ENCODE measurements at places on chromosomes 7 and 10.

DNA sequence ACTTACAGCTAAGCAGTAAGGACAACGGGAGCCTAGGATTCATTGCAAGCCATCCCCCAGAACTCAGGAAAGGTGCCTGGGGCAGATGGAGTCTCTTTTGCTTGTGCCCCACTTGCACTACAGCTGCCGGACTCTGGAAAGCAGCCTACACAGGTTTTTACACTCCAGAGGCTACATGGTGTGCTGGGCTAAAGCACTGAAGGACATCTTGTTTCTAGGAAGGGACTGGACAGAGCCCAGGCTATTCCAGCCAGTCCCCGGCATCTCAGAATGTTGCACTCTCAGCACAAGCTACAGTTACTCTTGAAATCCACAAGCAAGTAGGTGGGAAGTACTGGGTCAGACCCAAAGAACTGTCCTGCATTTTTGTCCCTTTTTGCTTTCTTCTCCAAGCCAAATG, 333.1 kb downstream of the TNS3 start:
- no peak for DNase-seq

DNA sequence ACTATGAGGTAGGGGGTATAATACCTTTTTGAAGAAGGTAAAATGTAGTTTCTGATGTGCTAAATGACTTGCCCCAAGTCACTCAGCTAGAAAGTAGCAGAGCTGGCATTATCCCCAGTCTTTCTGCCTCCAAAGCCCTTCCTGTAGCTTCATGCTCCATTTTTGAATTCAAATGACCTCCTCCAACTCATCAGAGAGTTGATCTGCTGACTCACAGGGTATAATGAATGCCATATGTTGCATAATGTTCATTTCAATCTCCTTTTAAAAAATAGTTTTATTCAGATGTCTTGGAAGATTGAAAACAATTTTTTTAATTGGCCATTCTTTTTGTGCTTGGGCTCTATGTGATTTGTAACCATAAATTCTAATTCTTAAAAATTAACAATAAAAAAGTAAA, 272.8 kb upstream of the IMMP2L start:
- no peak for DNase-seq

GRCh38 chr10:97682042-97682441, 5.0 kb downstream of the AVPI1 start:
- DNase-seq, result no peak

DNA sequence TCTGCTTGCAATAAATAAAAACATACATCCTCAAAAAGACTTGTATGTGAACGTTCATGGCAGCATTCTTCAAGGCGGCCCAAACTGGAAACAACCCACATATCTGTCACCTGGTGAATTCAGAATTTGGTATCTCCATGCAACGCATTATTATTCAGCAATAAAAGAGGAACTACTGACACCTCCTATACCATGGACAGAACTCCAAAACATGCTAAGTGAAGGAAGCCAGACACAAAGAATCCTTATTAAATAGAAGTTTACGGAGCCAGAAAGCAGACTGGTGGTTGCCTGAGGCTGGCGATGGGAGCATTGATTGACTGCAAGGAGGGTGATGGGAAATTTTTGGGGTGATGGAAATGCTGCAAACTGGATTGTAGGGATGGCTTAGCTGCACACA, 530.8 kb upstream of the DPP6 start:
- no peak for DNase-seq

DNA sequence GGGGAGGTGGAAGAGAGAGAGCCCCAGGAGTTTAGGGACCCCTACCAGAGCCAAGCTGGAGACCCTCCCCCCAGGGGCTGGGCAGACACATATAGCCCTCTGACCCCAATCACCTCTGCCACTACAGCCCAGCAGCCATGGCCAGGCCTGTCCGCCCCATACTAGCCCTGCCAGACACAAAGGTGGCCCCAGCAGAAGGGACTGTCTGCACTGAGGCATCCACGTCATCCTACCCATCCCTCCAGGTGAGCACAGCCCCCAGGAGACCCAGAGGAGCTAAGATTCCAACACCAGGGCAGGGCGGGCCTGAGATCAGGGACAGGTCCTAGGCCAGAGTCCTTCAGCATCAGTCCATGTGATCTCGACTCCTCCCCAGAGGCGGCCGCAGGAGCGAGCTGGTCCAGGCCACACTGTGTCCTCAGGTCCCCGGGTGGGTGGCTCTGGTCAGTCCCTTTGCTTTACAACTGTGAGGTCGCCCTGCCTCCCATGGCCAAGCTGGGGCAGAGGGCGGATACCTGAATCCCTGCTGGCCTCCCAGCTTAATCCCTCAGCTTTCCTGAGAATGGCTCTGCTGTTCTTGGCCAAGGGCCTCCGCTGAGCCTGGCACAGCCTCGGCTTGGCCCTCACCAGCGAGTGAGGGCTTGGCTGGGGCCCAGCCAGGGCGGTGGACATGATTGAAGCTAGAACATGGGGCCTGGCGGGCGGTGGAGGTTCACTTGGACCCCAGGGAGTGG, 14.3 kb upstream of the ELN start:
- DNase-seq, result no peak

DNA sequence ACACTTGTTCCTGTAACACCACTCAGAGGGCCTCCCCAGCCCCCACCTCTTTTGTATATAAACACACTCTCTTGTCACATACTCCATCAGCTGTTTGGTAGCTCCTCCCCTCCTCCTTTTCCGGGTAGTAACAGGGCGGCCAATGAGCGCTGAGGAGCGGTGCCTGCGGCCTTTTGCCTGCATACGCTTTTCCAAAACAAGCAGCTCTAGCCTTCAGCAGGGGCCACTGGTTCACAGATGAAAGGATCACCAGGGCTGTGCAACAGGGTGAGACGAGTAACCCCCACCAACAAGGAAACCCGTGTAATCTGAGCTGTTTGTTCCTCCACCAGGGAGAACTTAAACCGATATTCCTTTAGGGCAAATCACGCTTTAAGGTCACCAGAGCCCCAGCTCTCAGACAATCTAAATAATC, 3.9 kb downstream of the UBE2H start:
- peak; percentile 57 for DNase-seq

GRCh38 chr10:133259602-133259989, 17.1 kb downstream of the ADAM8 start:
- no peak for DNase-seq

- no peak for DNase-seq
Measured at GRCh38 chr10:92553959-92554358, 19.9 kb downstream of the IDE start.

GRCh38 chr10:102775201-102775934, 31.6 kb downstream of the WBP1L start:
- no peak for DNase-seq

DNA sequence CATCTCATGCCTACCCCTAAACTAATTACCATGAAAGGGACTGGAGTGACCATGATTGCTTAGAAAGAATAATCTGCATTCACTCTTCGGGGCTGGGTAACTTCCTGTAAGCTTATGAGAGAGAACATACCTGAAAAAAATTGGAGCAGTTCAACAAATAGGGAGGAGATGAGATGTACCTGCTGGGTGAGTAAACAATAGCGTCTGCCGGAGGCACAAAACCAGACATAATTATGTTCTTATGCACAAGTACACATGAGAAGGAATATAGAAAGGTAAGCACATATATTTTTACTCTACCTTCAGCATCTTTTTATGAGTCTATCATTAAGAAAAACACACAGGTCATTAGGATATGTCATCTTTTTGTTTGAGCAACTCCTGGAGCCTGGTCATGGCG, 224.6 kb upstream of the FERD3L start:
- no peak for DNase-seq

- no peak for DNase-seq
Measured at GRCh38 chr10:93417266-93417665, 64.9 kb downstream of the MYOF start.

GRCh38 chr7:137930581-137930980, 71.3 kb downstream of the CREB3L2 start:
- DNase-seq, result no peak

GRCh38 chr7:28316489-28316888, 95.8 kb upstream of the CREB5 start:
- DNase-seq, result no peak

DNA sequence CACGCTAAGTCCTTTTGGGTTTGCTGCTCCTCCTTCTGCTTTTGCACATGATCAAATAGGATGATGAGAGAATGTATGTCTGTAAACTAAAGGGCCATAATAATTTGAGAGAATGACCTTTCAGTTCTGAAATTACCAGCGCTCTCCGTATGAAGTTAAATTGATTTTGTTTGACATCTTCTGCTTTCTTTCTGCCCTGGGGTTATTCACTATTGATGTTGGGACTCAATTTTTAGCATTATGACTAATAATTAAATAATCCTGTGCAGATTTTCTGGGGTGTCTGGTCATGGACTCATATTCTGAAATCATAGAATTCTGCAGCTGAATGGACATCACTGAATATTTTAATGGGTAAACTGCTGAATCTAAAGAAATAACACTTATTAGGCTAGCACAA, 423.2 kb downstream of the POM121L12 start:
- no peak for DNase-seq

- DNase-seq, result peak; percentile 28
Measured at GRCh38 chr10:110568055-110568735, 700 bp downstream of the SMC3 start.

DNA sequence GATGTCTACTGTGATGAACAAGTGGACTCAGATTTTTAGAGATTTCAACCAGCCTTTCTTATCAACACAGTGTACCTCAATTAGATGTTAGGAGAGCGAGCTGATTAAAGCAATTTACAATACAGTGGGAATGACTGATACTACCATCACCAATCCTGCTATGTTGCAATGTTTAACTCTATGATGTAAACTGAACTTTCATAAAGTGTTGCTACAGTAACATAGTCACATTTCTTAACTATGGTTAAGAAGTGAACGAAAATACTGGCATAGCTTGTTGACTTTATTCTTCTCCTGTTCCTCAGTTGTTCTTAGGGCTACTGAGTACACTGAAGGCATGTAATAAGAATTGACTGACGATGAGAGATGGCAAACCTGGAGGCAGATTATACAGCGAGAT, 139.8 kb downstream of the MYOF start:
- no peak for DNase-seq

DNA sequence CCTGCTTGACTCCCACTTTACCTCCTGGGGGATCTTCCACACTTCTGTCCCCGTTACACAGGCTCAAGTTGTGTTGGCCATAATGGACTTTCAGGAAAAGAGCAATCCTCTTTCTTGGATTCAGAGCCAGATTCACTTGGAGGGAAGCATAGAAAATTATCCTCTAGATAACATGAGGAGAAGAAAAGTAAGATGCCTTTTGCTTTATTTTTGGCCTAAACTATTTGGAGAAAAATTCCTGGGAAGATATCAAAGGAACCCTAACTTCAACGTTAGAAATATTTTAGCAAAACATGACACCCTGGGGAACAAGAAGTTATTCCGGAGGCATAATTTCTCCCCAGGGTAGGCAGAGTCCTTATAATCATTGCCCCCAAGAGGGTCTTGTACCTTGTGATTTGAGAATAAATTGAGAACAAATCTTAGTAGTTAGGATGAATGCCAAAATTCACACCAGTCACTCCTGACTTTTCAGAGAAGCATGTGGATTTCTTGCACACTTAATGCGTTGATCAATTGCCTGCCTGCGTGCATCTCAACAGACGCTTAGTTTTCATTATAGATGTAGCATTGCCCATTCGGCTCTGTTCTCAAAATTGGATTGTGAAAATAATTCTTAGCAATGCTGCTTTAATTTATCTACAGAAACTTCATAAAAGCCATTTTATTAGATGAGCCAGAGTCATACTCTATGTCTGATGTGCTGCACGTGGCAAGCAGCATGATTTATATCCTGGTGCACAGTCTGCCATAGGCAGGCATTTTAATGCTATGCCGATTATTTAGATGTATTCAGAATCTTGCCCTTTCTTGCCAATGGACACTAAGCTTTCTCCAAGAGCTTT, 224.4 kb downstream of the C7orf25 start:
- no peak for DNase-seq

GRCh38 chr10:69344591-69345252, 66.4 kb downstream of the HK1 start:
- DNase-seq, result no peak

DNA sequence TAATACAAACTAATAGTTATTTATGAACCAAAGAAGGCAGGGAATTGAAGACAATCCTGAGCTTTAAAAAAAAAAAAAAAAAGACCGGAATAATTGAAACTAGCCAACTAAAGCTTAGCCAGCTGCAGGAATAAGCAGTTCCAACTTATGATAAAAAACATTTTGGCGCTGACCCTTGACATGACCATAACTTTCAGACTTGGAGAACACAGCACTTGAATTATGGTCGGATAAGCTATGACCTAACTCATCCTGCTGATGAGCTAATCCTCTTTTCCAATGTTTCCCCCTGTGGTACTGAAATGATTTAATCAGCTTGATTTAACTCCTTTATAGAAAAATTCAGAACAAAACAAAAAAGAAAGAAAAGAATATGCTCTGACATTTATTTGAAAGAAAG, 181.8 kb downstream of the DGKB start:
- no peak for DNase-seq

DNA sequence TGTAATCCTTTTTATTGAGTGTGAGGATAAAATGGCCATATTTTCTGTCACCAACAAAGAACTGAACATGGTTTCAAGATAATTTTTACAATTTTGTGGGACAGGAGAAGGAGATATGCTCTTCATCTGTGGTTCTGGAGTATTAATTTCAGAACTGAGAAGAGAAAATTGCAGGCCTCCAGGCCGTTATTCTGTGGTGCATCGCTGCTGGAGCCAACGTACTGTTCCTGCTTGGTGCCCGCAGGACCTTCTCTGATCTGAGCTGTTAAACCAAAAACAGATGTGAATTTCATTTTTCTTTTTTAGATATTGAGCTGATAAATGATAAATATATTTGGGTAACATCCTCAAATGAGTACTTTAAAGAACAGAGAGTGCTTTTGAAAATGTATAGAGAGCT, 63.9 kb downstream of the IKZF1 start:
- DNase-seq, result no peak

DNA sequence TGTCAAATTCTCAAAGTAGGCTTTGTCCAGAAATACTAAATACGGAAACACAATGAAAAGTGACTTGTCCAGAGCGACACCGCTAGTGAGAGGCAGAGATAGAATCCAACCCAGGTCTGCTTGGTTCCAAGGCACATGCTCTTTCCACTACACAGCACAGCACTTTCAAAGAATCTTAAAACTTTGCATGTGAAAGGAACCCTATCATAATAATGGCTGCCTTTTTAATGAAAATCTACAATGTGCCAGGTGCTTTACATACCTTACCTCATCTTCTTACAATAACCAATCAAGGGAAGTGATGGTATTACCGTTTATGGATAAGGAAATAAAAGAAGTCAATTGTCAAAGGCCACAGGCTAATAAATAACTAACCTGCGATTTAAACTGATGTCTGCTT, 2.6 kb downstream of the CHCHD3 start:
- no peak for DNase-seq

DNA sequence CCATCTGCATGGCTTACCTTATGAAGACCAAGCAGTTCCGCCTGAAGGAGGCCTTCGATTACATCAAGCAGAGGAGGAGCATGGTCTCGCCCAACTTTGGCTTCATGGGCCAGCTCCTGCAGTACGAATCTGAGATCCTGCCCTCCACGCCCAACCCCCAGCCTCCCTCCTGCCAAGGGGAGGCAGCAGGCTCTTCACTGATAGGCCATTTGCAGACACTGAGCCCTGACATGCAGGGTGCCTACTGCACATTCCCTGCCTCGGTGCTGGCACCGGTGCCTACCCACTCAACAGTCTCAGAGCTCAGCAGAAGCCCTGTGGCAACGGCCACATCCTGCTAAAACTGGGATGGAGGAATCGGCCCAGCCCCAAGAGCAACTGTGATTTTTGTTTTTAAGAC, 12.4 kb downstream of the DUSP5 start:
- DNase-seq, result no peak

Measured in omental fat pad (tissue), 4 donors.